ENCODE measurements at places on chromosomes 5 and 9.

DNA sequence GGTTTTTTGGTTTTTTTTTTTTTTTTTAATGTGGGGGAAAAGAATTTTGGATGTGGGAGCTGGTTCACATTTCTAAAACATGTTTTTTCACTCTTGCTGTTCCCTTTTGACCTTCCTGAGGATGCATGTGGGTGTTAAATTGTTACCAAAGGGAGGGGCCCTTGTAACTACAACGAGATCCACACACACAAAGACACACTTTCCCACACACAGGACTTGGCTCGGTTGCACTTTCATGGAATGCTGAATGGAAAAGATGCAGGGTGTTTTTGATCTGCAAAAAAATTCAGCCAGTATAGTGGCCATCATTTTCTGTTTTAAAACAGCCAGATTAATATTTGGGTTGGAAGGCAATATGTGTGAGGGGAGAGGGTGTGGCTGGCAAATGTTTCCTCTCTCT, 576.9 kb downstream of the EBF1 start:
- no peak for DNase-seq

GRCh38 chr9:93916358-93916757, 38.8 kb downstream of the BARX1 start:
- no peak for DNase-seq

DNA sequence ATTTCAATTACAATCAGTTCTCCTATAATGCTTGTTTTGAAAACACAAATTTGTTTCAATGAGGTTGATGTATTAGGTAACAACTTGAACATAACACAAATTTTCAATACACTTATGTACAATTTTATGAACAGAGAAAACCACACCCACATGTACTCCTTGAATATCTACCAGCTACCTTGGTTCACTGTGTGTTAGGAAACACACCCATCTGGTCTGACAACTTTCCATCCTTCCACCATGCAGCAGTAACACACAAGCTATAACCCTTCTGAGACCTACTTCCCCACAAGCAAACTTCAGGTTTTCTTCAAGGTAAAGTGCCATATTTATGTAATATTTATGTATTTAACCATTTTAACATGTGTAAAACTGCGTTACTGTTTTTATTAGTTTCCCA, 36.4 kb upstream of the UBQLN1 start:
- DNase-seq, result no peak

GRCh38 chr5:128491291-128491690, 46.8 kb downstream of the FBN2 start:
- no peak for DNase-seq

DNA sequence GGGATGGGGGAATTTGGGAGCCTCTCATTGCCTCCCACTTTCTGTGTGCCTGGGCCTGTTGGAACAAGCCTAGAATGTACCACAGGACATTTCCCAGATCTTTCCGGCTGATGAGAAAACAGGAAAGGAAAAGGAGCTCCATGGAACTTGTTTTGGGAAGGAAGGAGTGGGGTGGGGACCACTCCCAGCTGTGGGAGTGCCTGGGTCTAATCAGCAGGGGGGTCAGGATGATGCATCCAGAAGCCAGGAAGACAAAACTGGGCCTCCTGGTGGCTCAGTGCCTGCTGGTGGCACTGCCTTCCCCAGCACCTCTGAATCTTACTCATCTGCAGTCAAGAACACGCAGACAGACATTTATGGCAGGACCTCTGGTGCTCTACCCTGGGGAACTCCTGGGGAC, 2.8 kb downstream of the SMIM33 start:
- DNase-seq, result no peak

DNA sequence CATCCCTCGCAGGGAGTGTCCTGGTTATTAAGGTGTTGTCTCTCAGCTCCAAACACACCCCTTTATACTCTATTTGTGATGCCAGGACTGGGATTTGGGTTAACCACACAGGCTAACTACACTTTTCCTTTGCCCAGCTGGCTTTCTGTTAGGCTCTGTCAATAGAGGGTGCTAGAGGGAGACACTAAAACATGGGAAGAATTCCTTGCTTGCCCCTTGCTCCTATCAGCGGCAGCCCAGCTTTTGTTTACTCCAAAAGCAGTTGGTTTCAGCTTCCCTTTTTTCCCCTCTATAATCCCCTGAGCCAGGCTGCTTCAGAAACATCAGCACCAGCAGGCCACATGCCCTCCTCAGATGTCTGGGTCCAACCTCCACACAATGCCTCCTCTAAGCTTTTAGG, 297.1 kb downstream of the KCTD16 start:
- no peak for DNase-seq

DNA sequence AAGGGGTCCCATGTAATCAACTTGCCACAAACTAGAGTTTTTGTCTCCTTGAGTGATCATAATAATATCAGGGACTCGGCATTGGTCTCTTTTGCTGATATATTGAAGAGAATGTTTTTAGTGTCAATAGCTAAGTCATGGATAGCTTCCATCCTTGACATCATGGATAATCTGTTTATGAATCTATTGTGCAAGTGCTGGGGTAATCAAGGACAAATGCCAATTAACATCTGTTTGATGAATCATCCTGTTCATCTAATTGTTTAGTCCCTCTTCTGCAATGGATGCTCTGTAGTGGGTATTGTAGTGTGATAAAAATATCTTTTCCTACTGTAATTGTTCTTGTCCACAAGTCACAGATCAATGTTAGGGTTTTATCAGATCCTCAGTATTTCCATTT, 607.5 kb upstream of the SEMA6A start:
- DNase-seq, result no peak

DNA sequence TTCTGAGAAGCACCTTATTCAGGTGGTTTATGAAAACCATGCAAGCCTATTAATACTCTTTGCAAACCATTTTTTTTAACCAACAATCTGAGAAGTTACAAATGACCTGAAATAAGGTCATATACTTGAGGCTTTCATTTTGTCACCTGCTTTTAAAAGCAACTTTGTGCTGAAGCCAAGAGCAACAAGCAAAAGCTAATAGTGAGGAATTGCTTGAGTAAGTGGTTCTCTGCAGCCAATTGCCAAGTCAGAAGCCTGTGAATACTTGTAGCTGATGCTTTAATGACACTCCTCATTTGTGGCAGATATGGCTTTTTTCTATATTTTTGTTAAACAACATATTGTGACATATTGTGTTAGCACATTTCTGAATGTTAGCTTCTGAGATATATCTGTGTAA, 126.7 kb upstream of the ZNF608 start:
- DNase-seq, result no peak

GRCh38 chr5:149666212-149666852, 63.8 kb upstream of the PPARGC1B start:
- DNase-seq, result no peak

GRCh38 chr9:37035648-37036370, 1.7 kb upstream of the PAX5 start:
- DNase-seq, result no peak

DNA sequence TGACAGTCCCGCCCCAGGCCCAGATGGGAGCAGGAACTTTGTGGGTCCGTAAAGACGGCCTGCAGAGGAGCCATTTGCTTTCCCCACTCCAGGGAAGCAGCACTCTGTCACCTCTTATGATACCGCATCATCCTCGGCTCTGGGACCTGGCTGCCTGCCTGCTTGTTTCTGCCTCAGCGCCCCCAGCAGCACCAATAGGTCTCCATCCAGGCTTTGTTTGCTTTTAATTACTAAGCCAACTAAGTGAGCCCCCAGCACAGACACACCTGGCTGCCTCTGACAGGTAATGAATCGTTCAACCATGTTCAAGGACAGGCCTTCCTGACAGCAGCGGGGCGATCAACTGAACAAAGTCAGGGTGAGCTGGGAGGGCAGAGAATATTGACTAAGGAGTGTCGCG, 141.4 kb downstream of the C5orf15 start:
- DNase-seq, result no peak

DNA sequence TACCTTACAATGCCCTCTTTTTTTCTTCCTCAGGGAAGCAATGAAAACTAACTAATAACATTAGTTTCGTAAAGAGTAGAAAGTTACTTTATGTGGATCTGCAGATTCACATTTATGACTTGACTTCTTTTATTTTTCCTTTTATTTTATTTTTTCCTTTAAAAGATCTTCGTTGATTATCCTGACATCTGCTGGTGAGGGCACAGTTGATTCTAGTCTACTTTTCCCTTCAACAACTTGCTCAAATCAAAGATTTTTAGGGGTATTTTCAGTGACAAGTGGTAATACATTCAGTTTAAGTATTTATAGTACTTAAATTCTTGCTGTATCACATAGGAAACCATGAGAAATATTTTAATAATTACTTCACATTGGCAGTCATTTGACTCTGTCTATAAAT, 4.9 kb downstream of the EDIL3 start:
- no peak for DNase-seq

All from substantia nigra (tissue), 51 donors.